KBM-7 (cell line): ENCODE measurements at places on chromosomes 2 and 18.

DNA sequence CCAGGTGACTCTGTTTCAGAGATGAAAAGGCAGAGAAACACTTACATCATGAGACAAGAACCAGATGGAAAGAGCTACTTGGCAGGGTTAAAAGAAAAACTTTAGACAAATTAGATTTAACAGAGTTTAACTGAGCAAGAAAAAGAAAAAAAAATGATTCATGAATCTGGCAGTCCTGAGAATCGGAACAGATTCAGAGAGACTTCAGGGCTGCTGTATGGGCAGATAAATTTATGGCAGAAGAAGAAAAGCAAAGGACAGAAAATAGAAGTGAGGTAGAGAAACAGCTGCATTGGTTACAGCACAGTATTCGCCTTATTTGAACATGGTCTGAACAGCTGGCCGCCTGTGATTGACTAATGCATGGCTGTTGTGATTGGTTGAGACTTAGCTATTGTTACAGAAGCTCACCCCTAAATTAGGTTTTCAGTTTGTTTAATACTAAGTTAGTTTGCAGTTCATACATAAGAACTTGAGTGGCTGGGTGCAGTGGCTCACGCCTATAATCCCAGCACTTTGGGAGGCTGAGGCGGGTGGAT lies 43.0 kb upstream of the RHOB start:
- no peak for DNase-seq

GRCh38 chr2:96546321-96546720 lies 9.8 kb downstream of the ARID5A start:
- DNase-seq = no peak

DNA sequence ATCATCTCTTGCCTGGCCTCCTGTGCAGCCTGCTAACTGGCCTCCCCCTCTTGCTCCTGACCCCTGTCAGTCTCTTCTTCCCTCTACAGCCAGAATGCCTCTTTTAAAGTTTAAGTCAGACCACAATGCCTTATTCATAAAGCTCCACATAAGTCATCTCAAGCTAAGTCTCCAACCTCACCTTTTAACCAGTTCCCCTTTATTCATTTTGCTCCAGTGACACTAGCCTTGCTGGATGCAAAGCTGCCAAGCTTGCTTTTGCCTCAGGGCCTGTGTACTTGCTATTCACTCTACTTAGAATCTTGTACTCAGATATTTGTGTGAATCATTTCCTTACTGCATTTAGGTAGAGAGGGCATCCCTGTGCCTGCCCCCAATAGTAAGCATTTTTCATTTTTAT lies 180.9 kb downstream of the PDE1A start:
- no peak for DNase-seq

GRCh38 chr2:152861349-152861942 lies 143.0 kb downstream of the ARL6IP6 start:
- DNase-seq = peak; percentile 45

- no peak for DNase-seq
Measured at GRCh38 chr2:8154936-8155335, 526.9 kb upstream of the ID2 start.

DNA sequence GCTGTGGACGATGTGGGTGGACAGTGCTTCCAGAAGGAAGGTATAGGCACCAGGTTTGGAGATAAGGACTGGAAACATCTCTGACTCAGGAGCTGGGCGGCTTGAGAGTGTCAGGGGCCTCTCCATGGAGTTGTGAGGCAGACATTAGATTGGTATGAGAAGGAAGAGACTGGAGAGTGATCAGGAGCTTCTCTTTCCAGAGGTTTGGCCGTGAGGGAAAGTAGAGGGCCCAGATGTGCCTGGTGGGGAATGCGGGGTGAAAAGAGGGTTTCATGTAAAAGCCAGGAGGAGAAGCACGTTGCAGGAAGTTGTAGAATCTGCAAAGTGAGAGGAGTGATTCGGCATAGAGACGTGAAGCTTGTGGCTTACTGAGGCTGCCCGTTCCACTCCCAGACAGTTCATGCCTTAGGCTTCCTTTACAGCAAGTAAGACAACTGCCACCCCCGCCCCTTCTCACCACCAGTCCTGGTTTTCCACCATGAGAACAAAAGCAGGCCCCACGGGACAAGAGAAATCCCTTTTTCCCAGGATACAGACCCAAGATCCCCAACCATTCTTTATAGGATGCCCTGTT lies 166.3 kb upstream of the HDAC4 start:
- no peak for DNase-seq

GRCh38 chr18:24862201-24862816 lies 401.9 kb downstream of the HRH4 start:
- DNase-seq = no peak

GRCh38 chr2:151157000-151157735 lies 104.5 kb downstream of the RBM43 start:
- peak; percentile 5 for DNase-seq

DNA sequence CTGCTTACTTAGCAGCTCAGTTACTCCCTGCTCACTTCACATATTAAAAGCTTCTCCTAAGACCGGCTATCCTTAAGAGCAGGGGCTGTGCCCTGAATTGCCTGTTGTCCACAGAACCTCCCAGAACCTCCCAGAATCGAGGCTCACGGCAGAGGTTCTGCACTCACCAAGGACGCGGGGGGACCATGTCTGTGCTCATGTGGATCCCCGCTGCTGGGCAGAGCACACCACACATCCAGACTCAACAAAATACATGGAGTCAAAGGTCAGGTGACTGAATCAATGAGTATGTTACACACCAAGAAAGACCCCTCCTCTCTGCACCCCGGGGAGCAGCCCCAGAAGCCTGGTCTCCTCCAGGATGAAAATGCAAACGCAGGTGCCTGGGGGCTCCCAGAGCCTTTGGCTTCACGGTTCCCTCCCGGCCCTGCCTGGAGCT lies 149.0 kb downstream of the MBP start:
- DNase-seq = no peak

DNA sequence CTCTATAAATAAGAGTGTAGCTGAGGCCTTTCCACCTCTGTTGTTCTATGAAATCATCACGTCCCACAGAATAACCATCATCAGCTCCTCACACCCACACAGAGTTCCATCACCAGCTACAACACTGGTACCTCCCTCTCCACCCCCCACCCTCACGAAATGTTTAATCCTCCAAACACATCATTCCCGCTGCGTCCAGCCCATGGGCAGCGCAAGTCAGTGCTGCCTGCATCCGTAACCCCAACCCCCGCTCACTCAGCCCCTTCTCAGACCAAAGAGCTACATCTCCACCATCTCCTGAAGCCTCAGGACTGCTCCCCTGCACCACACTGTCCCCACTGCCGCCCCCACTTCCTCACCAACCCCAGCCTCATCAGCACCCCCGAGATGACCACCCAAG lies 19.4 kb downstream of the DNMT3A start:
- DNase-seq = no peak

DNA sequence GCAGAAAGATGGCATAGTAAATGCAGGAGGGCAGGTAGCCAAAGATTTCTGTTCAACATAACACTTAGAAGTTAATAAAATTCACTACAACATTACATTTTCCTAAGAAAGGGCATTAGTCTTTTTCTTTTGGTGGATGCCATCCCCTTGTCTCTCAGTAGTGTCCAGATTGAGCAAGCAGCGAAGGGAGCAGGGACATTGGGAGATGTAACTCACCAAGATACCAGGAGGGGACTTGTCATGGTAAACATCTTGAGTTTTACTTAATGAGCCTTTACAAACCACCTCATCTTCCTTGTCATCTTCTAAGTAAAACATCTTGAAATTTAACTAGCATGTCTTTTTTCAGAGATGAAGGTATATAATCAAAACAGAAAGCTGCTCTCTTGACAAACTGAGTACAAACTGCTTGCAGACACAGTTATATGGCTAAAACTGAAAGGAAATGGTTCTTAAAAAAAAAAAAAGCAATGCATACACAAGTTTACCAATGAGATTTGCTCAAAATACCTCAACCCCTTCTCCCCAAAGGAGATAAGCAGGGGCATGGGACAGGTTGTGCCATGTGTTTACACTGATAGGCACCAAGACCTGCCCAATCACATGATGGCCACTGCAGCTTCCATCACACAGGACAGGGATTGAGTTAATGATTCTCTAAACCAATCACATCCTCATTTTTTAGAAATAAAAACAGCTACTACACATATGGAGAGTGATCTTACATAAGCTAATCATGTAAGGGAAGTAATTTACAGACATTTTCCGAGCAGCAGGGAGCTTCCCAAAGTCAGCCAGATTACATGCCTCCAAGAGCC lies 30.3 kb downstream of the LPIN2 start:
- DNase-seq = no peak

DNA sequence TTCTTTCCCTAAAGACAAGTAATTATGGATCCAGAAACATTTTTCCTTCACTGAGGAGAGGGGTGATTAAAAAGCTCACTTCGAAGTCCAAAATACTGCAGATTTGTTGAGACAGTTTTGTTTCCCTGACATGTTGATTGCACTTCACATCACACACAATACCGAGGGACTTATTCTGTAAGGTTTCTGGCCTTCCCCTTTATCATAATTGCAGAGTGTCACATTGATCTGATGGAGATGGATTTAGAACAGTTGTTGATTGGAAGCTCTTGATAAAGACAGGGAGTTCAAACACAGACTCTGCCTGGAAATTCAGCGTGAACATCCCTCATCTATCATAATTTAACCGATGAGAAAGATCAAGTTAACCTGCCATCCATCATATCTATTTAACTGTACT lies 163.6 kb downstream of the PTPRM start:
- no peak for DNase-seq
